ENCODE measurements at places on chromosomes 3 and 15.

GRCh38 chr3:40615918-40616819, 91.4 kb downstream of the ZNF621 start:
- peak; percentile 12 for DNase-seq

DNA sequence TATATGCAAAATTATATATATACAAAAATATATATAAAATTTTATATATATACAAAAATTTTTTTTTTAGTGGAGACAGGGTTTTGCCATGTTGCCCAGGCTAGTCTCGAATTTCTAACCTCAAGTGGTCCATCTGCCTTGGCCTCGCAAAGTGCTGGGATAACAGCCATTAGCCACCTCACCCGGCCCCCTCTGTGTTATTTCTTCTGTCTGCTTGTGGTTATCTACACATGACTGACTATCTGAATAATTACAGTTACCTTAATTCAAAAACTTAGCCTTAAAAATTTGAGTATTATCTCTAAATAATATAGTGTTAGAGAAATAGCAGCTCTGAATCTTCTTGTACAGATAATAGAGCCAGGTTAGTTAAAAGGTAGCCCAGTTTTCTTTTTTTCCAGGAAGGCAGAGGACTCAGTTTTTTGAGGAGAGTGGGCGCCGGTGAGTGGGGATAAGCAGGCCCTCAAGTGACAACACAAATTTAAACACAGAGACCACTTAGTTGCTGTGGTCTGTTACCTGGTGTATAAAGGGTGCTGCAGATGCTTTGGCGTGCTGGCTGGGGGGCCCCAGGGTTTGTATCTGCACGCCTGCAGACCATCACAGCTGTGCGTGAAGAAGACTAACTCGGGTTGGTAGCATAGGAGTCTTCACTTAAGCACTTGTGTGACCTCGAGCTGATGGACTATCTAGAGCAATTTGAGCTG, 83.7 kb downstream of the TRAK1 start:
- DNase-seq, result peak; percentile 32

DNA sequence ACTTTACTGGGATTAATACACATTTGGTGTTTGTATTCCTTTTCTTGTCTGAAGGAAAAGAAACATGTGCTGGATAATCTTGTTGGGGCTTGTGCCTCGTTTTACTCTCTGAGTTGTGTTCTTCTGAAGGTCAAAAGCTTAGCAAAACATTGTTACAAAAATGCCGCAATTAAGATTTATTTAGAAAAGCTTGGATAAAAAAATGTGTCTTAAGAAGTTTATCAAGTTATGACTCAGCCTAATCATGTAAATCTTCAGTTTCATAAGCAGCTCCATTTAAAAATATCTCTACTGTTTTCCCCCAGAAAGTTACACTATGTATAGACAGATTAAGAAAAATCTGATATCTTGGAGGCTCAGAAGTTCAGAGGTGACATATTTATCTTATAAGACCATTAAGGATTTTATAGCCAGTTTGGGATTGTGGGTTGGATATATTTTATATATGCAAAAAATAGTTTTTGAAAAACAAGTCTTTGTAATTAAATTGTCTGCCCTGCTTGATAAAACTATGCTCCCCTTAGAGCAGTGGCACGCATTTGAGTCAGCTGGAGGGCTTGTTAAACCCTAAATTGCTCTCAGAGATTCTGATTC, 56.5 kb downstream of the CLDN11 start:
- DNase-seq, result no peak

GRCh38 chr3:114953800-114954199, 193.3 kb downstream of the ZBTB20 start:
- DNase-seq, result no peak

GRCh38 chr3:115548611-115549010, 74.7 kb upstream of the GAP43 start:
- no peak for DNase-seq

GRCh38 chr3:33438284-33438668, 1.9 kb downstream of the UBP1 start:
- DNase-seq, result no peak

DNA sequence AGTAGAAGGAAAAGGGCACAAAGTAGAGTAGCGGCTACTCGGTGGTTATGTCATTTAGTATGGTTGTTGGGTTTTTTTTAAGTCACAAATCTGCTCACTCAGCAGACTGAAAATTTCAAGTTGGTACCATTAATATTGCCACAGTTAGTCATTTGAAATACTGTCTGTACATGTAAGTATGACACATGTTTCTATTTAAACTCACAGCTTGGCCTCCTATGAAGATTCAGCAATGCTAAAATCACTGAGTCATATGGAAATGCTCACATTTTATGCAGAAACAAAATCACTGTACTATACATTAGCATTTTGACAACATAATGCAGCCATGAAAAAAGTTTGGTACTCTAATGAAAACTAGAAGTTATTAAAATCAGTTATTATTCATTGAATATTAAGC, 571.9 kb downstream of the TAFA4 start:
- no peak for DNase-seq

DNA sequence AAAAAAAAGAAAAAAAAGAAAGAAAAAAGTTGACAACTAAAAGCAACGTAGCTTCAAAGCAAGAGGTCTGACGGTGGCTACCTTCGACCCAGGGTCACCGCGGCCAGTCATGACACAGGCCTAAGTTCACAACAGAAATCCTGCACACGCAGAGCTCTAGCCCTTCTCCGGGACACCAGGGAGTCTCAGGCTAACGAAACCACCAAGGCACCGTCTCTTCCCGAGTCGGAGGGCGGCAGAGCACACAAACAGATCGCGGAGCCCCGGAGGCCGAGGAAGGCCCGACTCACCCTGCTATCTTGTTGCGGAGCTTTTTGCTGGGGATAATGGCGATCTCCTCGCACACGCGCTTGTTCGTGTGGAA, 584 bp downstream of the RPS17 start:
- DNase-seq, result no peak

DNA sequence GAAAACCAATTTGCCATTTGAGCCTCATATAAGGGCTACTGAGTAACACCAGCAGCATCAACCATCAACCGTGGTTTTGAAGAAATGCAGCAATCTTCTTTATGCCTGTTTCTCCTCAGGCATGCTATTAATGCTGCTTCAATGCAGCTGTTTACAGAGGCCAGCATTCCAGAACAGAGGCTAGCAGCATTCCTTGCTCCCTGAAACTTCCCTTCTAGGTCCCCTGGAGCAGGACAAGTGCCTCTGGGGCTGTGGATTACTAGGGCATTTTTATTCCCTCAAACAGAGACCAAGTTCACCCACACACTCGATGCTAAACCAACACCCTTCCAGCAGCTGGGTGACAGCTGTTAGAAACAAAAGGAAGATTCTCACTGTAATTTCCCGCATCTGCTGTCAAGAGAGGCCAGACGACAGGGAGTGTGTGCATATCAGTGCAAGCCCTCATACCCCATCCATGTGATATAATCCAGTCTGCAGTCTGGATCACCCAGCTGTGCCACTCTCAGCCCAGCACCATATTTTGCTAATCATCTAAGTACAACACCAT, 57.5 kb downstream of the HOMER2 start:
- DNase-seq, result peak; percentile 11

- DNase-seq, result no peak
Observed at GRCh38 chr15:25327686-25328085, 111.1 kb downstream of the UBE3A start.

Data from SK-N-DZ (cell line).